ENCODE measurements at places on chromosomes 7 and 10. TPM values are rescaled to one million over a fixed set of nuclear protein-coding genes. Genes with fewer than 3 reads are reported as not detected.

GRCh38 chr7:34338961-34339526, 319.0 kb upstream of the NPSR1 start:
- H3K27me3 ChIP-seq: no peaks in the 10 kb centered on the region
- H3K4me3 ChIP-seq: no peak overlapping the region
- H3K36me3 ChIP-seq: no peaks in the 10 kb centered on the region
- H3K4me1 ChIP-seq: no peaks in the 10 kb centered on the region

GRCh38 chr7:12565873-12566272, 4.6 kb upstream of the SCIN start:
- H3K36me3 ChIP-seq: no peaks in the 10 kb centered on the region
- no peak overlapping the region for H3K4me3 ChIP-seq
- H3K27ac ChIP-seq: no peak overlapping the region
- peaks cover 12% of the 10 kb centered on the region for H3K4me1 ChIP-seq

DNA sequence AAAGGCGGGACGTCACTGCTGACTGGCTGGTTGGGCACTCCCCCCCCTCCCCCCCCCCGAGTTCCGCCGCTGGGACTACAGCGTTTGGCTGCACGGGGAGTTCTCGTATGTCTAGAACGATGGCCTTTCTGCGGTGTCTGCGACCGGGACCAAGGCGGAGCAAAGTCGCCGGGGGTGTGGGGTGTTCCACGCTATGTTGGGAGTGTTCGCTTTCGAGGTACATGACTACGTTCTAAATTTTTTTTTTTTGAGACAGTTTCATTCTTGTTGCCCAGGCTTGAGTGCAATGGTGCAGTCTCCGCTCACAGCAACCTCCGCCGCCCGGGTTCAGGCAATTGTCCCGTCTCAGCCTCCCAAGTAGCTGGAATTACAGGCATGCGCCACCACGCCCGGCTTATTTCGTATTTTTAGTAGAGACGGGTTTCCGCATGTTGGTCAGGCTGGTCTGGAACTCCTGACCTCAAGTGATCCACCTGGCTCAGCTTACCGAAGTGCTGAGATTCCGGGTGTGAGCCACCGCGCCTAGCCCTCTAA, 573 bp upstream of the IDI1 start:
- H3K4me3 ChIP-seq: peak overlapping the region; percentile 93
- no peak for DNase-seq
- no peaks in the 10 kb centered on the region for H3K27me3 ChIP-seq
- peaks cover 64% of the 10 kb centered on the region for H3K4me1 ChIP-seq
- H3K27ac ChIP-seq: peak overlapping the region; percentile 98

DNA sequence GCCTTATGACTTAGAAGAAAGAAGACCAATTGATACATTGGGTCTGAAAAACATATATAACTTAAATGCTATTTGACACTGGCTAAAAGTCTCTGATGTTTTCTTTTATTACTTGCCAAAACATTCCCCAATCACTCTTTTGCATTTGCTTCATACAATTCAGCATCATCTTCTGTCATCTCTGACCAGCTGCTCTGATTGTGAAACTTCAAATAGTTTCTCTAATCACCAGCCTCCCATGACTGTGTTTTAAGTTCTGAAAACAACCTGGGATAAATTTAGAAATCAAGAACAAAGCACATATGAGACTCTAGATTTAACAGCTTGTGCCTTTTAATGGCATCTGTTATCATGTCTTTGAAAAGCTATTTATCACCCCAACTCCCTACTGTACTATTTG, 208.4 kb upstream of the KCND2 start:
- no peak for DNase-seq
- H3K27me3 ChIP-seq: no peaks in the 10 kb centered on the region
- no peaks in the 10 kb centered on the region for H3K36me3 ChIP-seq
- no peaks in the 10 kb centered on the region for H3K4me1 ChIP-seq
- H3K27ac ChIP-seq: no peak overlapping the region

DNA sequence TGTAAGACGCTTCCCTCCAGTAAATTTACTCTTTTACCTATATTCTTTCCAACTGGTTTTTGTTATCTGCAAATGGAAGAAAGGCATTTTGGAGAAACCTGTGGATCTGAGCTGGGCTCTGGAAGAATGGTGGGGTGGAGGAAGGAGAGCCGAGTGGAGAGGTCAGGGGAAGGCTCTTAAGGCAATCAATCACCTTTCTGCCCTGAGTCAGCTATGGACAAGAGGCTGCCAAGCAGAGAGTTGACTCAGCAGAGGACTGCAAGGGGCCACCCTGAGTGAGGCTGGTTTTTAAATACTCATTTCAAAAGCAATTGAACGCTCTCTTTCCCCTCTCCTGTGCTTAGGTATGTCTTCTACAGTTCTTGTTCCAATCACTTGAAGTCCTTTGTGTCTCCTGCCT, 81.8 kb downstream of the SPAG6 start:
- peaks cover 2% of the 10 kb centered on the region for H3K4me1 ChIP-seq
- H3K4me3 ChIP-seq: no peak overlapping the region
- DNase-seq: peak; percentile 21
- H3K27ac ChIP-seq: no peak overlapping the region

DNA sequence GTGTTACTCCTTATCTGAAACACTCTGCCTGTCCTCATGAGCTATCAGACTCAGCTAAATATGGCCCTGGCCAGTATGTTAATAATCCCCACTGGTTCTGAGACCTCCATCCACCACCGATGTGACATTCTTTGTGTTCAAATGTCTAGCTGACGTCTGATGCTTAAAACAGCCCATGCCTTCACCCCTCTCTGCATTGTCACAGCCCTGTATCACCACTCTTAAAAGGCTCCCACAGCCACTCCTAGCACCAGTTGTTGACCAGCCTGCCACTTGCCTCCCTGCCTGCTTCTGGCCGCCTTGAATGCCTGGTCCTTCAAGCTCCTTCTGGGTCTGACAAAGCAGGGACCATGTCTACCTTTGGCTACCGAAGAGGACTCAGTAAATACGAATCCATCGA, at the start of gene LMOD2:
Gene LMOD2, plus strand, starts transcription at position 253 of the 400 bp plus-strand sequence. Its CDS starts 98 bp downstream, at position 351.
- H3K4me3 ChIP-seq: no peak within 1 kb of the TSS
- peaks cover 5% of the 10 kb centered on the region for H3K27me3 ChIP-seq
- no peaks in the 10 kb centered on the region for H3K4me1 ChIP-seq

DNA sequence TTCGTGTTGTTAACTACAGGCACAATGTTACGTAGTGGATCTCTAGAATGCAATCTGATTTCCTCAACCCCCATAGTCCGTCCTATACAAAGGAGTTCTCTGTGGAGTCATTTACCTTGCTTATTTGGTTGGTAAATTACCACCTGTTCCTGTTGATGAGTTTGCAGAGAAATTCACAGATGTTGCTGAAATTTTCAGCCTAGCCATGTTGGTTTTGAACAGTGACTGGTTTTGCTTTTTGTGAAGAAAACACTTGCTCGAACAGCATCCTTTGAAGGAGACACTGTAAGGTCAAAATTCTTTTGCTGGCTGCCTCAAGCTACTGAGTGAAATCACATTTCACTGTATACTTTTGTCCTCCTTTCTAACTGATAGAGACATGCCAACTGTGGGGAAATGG, 15.4 kb upstream of the PRKCQ start:
- H3K27ac ChIP-seq: peak overlapping the region; percentile 67
- H3K36me3 ChIP-seq: peaks cover 23% of the 10 kb centered on the region
- DNase-seq: no peak
- peak overlapping the region; percentile 31 for H3K4me3 ChIP-seq

DNA sequence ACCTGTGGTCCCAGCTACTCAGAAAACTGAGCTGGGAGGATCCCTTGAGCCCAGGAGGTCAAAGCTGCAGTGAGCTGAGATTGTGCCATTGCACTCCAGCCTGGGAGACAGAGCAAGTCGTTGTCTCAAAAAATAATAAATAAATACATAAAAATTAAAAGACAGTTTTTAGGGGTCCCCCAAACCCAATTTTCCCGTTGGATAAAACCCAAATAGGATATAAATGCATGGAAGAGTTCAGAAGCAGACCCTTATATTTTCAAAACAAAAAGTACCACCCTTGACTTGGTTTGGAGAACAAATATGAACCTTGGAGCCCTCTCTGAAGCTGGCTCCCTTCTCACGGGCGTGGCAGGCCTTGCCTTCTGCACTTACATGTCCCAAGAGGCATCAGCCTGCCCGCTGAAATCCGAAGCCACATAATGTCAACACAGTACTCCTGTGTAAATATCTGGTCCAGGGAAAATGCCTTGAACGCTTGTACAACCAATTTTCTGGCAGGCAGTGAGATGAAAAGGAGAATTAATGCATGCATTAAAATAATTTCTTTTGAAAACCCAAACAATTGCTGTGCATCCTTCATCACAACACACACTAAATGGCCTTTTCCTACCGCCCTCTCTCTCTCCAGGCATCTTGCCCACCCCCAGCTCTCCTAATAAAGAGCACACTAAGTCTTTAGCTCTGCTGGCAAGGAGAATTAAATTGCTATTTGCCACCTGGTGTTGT, 46.4 kb upstream of the PARD3 start:
- peaks cover 10% of the 10 kb centered on the region for H3K27me3 ChIP-seq
- no peaks in the 10 kb centered on the region for H3K36me3 ChIP-seq
- no peak overlapping the region for H3K4me3 ChIP-seq
- H3K27ac ChIP-seq: no peak overlapping the region
- no peaks in the 10 kb centered on the region for H3K4me1 ChIP-seq

- peak; percentile 62 for DNase-seq
- no peak overlapping the region for H3K4me3 ChIP-seq
- H3K27ac ChIP-seq: peak overlapping the region; percentile 63
- H3K27me3 ChIP-seq: no peaks in the 10 kb centered on the region
- peaks cover 46% of the 10 kb centered on the region for H3K4me1 ChIP-seq
Measured at GRCh38 chr7:156780724-156781455, 112.1 kb downstream of the LMBR1 start.

GRCh38 chr10:103448746-103449145, 3.4 kb downstream of the CALHM2 start:
- H3K36me3 ChIP-seq: peaks cover 46% of the 10 kb centered on the region
- DNase-seq: no peak
- H3K4me1 ChIP-seq: peaks cover 46% of the 10 kb centered on the region
- H3K27me3 ChIP-seq: no peaks in the 10 kb centered on the region
- no peak overlapping the region for H3K4me3 ChIP-seq
- peak overlapping the region; percentile 63 for H3K27ac ChIP-seq

- no peak overlapping the region for H3K4me3 ChIP-seq
- H3K4me1 ChIP-seq: peaks cover 41% of the 10 kb centered on the region
- DNase-seq: no peak
- H3K36me3 ChIP-seq: no peaks in the 10 kb centered on the region
- peaks cover 4% of the 10 kb centered on the region for H3K27me3 ChIP-seq
- H3K27ac ChIP-seq: no peak overlapping the region
Measured at GRCh38 chr10:122494833-122495232, 33.5 kb downstream of the HTRA1 start.

- no peaks in the 10 kb centered on the region for H3K36me3 ChIP-seq
- H3K4me3 ChIP-seq: peak overlapping the region; percentile 41
- H3K27me3 ChIP-seq: no peaks in the 10 kb centered on the region
- peak overlapping the region; percentile 84 for H3K27ac ChIP-seq
- peaks cover 27% of the 10 kb centered on the region for H3K4me1 ChIP-seq
Measured at GRCh38 chr10:26430641-26431163, 7.4 kb upstream of the APBB1IP start.

GRCh38 chr10:25815236-25815635, 118.8 kb upstream of the MYO3A start:
- H3K4me1 ChIP-seq: no peaks in the 10 kb centered on the region
- no peak overlapping the region for H3K4me3 ChIP-seq
- no peak for DNase-seq
- no peaks in the 10 kb centered on the region for H3K36me3 ChIP-seq
- no peak overlapping the region for H3K27ac ChIP-seq

GRCh38 chr7:20529260-20529659, 86.2 kb upstream of the ABCB5 start:
- H3K27ac ChIP-seq: no peak overlapping the region
- H3K36me3 ChIP-seq: no peaks in the 10 kb centered on the region
- no peaks in the 10 kb centered on the region for H3K4me1 ChIP-seq
- no peaks in the 10 kb centered on the region for H3K27me3 ChIP-seq
- no peak for DNase-seq
- H3K4me3 ChIP-seq: no peak overlapping the region

GRCh38 chr10:77605466-77605865, 32.1 kb downstream of the KCNMA1 start:
- no peak overlapping the region for H3K4me3 ChIP-seq
- H3K27ac ChIP-seq: no peak overlapping the region
- DNase-seq: no peak
- H3K4me1 ChIP-seq: no peaks in the 10 kb centered on the region
- no peaks in the 10 kb centered on the region for H3K36me3 ChIP-seq
- H3K27me3 ChIP-seq: no peaks in the 10 kb centered on the region

- peaks cover 4% of the 10 kb centered on the region for H3K4me1 ChIP-seq
- H3K36me3 ChIP-seq: no peaks in the 10 kb centered on the region
- H3K4me3 ChIP-seq: no peak overlapping the region
- no peak overlapping the region for H3K27ac ChIP-seq
- peaks cover 45% of the 10 kb centered on the region for H3K27me3 ChIP-seq
Measured at GRCh38 chr7:128909625-128910568, 612 bp downstream of the KCP start.

PNLIPRP2 gene
- total RNA-seq: not detected

- H3K4me3 ChIP-seq: no peak overlapping the region
- no peaks in the 10 kb centered on the region for H3K4me1 ChIP-seq
- no peak for DNase-seq
- H3K27ac ChIP-seq: no peak overlapping the region
- H3K27me3 ChIP-seq: no peaks in the 10 kb centered on the region
Measured at GRCh38 chr7:70042533-70042932, 444.3 kb downstream of the AUTS2 start.

DNA sequence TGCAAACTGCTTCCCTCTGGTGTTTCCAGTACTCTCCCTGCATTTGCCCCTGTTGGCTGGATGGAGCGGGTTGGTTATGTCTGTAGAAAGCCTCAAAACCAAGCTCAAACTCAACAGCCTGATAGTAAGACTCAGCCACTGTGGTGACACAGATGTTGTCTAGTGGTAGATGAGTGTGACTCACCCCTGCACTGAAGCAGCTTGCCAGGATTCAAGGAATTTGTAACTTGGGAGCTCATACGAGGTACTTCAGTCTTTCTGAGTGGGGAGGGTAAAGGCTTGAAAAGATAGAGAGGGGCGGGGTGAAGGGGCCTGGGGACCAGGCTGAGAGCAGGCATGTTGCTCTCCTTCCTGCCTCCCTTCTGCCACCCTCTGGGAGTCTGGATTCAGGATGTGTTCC, 22.9 kb upstream of the AQP1 start:
- H3K27ac ChIP-seq: no peak overlapping the region
- H3K4me3 ChIP-seq: no peak overlapping the region
- no peaks in the 10 kb centered on the region for H3K4me1 ChIP-seq

PRLHR gene
- total RNA-seq: not detected

WDR86 gene
- total RNA-seq: 0.17 TPM

DNA sequence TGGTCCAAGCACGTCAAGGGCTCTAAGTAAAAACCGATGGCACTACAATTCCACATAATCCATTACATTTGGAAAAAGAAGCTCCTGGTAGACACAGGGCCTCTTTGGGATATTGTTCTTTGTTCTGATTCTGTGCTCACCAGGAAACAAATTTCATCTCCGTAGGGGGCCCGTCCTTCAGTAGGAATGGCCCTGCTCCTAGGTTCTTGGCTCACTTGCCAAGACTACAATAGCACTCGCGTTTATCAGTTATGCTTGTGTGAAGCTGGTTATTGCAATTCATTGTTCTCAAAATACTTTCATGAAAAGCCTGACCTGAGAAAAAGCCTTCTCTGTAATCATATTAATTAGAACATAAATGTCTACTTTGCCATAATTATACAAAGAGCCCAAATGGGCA, 10.3 kb upstream of the ZC3HAV1L start:
- no peaks in the 10 kb centered on the region for H3K27me3 ChIP-seq
- peaks cover 72% of the 10 kb centered on the region for H3K4me1 ChIP-seq
- H3K36me3 ChIP-seq: peaks cover 66% of the 10 kb centered on the region

GRCh38 chr7:42765931-42766330, 145.9 kb downstream of the C7orf25 start:
- H3K4me1 ChIP-seq: no peaks in the 10 kb centered on the region
- no peaks in the 10 kb centered on the region for H3K36me3 ChIP-seq
- peaks cover 10% of the 10 kb centered on the region for H3K27me3 ChIP-seq
- no peak for DNase-seq

Measured in activated CD4-positive, alpha-beta memory T cell treated with anti-CD3 and anti-CD28 coated beads for 36 hours (primary cell).